ENCODE measurements at places on chromosomes 2 and 18.

DNA sequence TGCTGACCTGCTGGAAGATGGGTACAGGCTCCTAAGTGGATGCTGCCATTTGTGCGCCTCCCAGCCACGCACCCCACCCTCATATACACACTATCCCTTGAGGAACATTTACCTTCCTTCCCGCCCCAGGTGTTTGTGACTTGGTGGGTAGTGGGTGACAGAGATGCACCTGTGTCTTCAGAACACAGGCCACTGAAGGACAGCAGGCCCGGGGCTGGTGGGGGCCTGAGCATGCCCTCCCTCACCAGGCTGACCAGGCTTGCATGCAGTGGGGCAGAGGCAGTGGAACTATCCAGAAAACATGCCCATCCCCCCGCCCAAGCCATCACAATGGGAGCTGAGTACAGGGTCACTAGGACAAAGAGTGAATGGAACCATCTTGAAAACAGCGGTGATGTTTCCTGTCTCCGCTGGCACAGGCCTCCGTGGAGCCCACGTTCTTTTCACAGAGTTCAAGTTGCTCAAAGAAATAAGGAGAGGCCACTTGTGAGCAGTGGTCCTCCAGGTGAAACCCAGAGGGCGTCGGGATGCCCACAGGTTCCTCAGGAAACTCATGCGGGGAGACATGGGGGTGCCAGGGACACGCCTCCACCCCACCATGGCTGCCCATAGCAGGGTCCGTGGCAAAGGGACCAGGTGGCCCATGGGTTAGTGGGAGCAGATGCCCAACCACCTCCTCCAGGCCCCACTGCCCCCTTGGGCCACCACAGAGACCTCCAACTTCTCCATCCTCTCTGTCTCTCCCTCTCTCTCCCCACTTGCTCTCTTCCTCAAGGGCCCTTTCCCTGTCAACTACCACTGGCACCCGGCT, 90.9 kb downstream of the MALT1 start:
- DNase-seq: no peak

DNA sequence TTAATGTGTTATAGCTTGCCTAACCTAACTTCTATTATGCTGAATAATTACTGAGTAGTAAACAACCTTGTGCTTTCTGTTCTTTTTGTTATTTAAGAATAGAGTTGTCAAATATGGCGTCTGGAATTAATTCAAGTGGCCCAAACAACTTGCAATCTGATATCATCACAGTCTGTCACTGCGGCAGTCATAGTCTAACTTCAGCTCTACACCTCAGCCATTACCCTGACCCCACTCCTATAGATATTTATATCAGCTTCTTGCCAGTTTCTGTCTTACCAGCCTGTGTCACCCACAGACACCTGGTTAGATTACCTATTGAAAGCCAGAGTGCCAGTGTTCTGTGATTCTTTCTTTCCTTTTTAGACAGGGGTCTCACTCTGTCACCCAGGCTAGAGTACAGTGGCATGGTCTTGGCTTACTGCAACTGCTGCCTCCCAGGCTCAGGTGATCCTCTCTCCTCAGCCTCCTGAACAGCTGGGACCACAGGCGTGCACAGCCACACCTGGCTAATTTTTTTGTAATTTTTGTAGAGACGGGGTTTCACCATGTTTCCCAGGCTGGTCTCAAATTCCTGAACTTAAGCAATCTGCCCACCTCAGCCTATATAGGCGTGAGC, 14.1 kb upstream of the KLHL41 start:
- no peak for DNase-seq

GRCh38 chr18:79129120-79129519, 59.9 kb downstream of the ATP9B start:
- DNase-seq: no peak

GRCh38 chr2:220174826-220175225, 547.4 kb downstream of the SLC4A3 start:
- DNase-seq: no peak

- DNase-seq: no peak
These were observed 2.2 kb downstream of the RND3 start for GRCh38 chr2:150485114-150485870.

DNA sequence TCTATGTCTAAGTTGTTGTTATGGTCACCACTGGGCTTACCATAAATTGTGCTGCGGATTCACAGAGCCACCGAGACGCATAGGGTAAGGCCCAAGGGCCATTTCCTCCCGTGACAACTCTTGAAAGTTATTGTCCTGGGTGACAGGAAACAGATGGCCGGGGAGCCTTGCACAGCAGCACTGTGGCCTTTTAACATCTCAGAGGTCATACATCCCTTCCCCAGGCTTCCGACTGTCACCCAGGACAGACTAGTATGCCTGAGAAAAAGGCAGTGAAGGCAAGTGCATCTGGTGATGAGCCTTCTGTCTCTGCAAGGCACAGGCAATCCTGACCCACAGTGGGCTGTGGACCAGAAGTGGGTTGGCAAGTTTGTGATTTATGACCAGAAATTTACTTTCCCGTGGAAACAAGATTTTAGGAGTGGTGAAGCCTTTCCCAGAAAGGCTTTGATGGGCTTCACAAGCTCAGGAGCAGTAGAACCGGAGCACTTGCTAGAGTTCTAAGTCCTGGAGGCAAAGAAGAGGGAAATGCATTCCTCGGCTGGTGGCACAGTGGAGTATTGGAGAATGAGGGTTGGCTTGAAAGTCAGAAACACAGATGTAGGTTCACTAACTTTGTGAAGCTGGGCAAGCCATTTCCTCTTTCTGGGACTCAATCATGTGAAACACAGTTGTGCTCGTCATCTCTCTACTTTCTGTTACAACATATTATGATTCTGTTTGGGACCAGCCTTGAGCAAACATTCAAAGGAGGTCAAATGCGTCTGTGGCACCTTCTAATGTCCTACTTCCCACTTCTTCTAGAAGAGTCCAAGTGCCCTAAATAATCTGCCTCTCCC, 2.0 kb upstream of the CAPN14 start:
- no peak for DNase-seq

GRCh38 chr18:46601141-46601805, 55.7 kb downstream of the LOXHD1 start:
- no peak for DNase-seq

- DNase-seq: no peak
These were observed 31.1 kb downstream of the SPATS2L start for GRCh38 chr2:200337621-200338020.

DNA sequence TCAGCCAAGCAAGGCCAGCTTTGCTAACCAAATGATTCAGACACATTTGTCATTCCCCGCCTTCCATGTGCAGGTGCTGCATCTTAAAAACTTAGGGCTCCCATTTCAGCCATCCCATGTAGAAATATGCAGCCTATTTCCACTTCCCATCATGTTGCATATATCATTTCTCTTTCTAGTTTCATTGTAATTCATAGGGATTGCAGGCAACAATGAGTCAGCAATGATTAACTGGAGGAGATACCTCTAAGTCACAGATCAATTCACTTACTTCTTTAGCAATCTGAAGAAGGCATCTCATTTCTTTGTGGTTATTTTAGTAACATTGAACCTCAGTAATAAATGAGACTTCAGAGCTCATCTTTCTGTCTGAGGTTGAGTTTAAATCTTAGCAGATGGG, 276.1 kb upstream of the PKDCC start:
- DNase-seq: no peak

DNA sequence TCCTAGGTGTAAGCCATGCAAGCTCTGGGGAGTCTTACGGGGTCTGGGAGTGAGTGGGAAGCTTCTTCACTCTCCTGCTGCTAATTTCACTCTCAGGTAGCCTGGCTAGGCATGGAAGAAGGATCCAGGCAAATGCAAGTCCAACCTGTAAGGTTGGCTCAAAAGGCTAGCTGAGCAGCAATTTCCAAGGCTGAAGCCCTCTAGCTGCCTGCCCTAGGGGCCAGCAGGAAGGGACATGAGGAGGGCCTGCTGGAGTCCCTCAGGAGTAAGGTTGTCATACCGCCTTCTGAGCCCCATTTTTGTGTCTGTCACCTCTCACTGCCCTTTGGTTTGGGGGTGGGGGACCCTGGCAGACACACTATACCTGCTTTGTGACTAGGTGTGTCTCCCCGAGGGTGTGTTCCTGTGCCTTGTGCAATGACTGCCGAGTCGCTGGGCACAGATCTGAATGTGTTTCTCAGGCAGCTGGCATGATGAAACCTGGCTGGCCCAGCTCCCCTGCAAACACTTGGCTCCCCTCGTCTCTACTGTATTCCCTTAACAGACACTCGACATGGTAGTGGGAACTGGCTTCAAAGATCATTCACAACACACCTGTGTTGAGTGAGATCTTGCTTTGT, 123.9 kb upstream of the FAM136A start:
- no peak for DNase-seq

GRCh38 chr2:230874456-230874855, 9.7 kb downstream of the ITM2C start:
- DNase-seq: no peak

DNA sequence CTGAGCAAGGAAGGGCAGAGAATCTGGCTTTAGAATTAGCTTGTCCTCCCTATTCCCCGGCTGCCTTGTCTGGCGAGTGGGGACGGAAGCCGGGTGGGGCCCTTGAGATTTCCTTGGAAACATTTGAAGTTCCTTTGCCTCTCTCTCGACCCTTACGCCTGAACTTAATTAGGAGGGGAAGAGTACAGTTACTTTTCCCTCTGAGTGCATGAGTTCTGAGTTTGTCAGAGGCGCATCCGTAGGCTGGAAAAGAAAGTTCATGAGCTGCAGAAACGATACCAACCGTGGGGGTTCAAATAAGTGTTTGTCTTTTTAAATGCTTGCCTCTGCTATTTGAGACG, 468 bp downstream of the PIKFYVE start:
- DNase-seq: no peak

DNA sequence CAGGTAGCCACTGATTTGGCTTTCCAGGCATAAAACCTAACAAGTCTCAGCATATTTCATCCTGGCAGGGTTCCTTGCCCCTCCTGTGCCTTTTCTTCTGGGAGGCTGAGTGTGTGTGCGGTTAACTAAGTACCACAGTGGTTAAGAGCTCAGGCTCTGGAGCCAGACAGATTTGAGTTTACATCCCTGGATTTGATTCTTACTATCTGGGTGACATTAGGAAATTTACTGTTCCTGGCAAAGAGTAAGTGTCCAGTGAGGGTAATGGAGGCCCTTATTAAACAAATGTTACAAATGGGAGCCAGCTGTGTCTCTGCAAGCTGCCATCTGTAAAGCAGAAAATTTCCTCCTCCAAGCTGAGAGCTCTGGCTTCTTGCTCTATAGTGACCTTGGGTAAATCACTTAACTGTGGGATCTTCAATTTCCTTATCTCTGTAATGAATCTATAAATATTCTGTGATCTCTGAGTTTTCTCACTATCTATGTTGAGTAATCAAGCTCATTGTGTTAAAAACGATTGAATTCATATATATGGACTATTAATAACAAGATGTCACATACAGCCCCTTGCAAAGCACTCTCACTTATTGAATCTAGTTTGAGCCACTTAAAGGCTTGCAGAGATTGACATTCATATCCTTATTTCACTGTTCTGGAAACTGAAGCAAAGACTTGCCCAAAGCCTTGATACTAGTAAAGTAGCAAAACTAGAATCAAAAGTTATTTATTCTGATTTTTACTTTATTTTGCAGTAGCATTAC, 6.5 kb upstream of the COBLL1 start:
- DNase-seq: no peak

DNA sequence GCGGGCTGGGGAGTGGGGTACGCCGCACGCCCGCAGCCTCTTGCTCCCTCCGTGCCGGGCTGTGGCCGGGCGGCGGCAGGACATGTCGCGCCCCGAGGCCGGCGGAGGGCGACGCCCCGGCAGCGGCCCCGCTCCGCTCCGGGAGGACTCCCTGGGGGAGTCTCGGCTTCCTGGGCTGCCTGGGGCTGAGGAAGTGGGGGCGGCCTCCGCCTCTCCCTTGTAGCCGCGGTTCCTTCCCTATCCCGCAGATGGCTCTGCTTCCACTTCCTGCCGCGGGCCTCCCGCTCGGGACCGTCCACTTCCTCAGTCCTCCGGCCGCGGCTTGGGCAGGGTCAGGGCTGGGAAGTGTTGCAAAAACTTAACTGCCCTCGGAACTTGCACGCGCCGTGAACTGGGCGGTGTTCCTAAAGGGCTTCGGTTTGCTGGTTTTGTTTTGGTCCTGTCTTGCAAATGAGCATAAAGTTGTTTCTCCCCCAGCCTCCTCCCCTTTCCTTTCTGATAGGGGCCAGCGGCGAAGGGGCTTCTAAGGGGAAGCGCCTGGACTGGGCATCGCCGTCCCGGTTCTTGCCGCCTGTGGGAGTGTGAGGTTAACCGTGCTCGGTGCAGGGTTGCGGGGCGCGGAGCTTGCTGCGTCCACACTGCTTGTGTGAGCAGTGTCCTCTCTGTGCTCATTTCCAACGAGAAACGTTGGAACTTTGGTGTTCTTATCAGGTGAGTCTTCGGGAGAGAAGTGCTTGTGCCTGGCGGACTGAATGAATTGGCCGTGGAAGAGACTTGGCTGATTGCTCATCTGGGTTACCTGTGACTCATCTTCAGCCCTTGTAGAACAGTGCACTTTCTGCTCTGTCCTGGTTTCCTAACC, 600 bp downstream of the RALB start:
- no peak for DNase-seq

DNA sequence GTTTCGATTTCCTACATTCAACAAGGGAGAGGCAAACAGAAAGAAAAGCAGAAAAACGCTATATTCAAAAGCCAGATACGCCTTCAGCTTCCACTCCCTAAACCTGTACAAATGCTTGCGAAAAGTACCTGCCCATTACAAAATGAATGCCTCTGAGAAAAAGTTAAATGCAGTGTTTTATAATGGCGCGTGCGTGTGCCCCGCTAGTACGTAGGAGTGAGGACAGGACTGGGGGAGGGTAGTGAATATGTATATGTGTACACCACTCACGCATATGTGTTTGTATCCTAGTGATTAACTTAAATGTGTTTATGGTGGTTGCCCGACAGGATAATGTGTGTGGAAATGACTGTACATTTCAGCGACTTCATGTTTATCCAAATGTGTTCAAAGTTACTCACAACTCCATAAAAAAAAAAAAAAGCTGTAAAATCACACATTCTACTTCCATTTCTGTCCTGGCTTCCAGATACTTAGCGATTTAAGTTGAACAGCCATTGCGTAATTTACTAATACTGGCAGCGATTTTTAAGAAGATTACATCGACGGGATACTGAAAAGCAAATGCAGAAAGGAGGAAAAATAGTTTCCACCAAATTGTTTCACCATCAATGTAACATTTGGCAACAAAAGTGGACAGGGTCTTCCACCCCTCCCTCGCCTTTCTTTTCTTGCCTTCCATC, 1.3 kb downstream of the NEUROD1 start:
- DNase-seq: no peak

DNA sequence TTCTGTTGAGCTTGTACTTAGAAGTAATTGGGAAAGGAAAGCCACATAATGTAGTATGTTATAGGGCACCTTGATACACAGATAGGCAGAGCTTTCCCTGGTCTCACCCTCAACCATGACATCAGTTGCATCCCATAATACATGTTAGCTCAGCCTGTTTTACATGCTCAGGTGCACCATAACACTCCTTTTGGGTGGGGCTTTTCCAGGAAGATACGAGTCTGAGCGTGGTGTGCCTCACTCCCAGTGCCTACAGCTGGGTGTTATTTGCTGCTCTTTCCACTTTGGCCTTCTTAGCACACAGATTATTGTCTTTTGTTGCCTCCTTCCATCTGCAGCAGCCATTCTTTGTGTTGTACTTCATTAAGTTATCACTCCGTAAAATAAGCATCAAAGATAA, 11.9 kb downstream of the TTC39C start:
- no peak for DNase-seq

GRCh38 chr2:177599956-177600355, 207.4 kb downstream of the AGPS start:
- DNase-seq: no peak

- DNase-seq: no peak
These were observed 118.5 kb upstream of the ZFP36L2 start for GRCh38 chr2:43344868-43345373.
